Gastroesophageal sphincter (tissue), 4 donors: ENCODE measurements at places on chromosomes 4 and X.

DNA sequence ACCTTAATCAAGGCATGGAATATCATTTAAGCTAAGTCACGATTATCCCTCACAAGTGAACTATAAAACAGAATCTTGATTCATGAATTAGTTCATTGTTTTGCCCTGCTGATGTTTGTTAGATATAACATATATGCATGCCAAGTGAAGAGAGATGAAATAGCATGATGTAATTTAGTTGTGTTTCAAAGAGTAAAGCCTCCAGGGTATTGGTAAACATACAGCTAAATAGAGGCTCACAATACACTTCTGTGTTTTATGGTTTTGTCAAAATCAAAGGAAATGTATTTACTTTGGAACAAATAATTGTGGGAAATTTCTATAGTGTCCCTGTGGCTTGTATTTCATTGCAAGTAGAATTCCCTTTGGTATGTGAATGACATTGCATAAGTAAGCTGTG is 69.0 kb upstream of the LEF1 start:
- ATAC-seq = no peak

GRCh38 chr4:58166490-58166889 is 1056.3 kb upstream of the IGFBP7 start:
- no peak for ATAC-seq

GRCh38 chrX:40167850-40168479 is 70.2 kb upstream of the BCOR start:
- peak; percentile 13 for ATAC-seq

DNA sequence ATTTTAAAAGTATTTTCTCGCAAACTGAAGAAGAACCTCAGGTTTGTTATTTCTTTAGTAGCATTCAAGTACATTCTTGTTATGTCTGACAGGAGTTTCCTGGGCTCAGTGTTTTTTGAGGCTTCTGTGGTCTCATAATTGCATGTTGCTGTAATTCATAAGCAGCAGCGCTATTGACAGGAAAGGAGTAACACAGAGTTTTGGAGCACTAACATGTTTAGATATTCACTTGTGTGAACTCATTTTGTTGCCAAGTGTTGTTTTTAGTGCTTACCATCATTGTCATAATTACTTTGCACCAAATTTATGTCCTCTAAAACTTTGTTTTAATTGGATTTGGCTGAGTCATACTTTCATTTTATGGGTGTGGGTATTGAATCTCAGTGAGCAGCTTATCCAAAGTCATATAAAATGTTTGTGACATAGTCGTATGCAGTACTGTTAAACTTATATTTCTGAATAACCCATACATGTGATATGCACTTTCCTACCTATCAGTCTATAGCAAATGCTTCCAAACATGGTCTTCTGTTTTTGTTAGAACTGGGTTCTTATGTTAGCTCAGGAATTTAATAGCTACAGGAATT is 358.7 kb upstream of the CTSO start:
- no peak for ATAC-seq

DNA sequence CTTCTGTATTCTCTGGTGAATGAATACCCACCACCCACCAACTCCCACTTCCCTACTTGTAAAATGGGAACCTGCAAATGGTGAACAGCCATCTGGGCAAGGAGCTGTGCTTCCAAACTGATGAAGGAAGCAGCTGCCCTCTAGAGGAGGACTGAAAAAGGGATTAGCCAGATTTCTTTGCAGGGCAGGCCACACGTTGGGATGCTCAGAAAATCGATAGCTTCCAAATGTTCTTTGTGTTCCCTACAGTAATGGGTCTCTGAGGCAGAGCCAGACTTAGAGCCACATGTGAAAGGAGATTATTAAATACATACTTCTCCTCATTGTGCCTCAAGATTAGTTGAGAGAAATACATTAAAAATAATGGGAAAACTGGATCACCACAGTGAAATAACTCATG is 39.3 kb upstream of the LPAR4 start:
- ATAC-seq = no peak

DNA sequence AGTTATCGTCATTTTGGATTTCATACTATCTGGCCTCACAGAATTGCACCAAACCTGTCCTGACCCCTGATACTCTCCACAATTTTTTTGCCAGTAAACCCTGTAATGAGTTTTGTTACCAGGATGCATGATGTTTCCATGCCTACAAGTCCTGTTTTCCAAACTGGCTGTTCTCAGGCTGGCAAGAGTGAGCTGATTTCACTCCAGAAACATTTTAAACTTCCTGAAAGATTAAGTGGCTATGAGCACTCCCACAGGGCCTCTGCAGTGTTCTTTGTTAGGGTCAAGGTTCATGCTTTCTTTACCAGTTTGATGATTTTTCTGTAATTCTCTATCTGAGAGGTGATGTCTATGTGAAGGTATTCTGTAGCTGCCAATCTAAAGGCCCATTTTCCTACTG is 31.7 kb upstream of the PDLIM3 start:
- peak; percentile 83 for ATAC-seq

DNA sequence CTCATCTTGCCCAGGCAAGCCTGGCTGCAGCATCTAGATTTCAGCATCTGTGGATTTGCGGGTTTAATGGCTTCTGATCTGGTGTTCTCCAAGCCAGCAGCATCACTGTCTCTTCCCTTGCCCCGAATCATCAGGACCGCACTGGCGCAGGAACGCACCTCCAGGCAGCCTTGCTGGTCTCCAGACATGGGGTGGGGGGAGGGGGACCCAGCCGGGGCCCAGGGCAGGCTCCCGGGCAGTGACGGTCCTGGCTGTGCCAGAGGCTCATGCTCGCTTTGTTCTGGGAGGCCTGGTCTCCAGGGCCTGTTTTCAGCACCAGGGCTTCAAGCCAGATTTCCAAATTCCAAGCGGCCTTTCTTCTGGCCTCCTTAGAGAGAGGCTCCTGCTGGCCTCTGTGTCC is 4.9 kb downstream of the CFAP99 start:
- ATAC-seq = no peak

DNA sequence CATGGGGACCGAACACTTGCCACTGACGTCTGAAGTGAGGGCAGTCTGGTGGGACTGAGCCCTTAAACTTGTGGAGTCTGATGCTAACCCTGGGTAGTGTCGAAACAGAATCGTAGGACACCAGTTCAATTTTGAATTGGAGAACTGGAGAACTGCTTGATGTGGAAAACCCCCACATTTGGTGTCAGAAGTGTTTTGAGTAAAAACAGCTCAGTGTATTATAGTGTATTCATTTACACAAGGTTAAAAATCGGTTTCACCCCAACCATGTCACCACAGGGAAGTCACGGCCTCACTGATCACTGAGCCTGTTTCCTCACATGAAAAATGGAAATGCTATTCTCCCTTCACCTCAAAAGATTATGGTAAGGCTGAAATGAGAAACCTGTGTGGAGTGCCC is 21.9 kb downstream of the PIN4 start:
- ATAC-seq = no peak

DNA sequence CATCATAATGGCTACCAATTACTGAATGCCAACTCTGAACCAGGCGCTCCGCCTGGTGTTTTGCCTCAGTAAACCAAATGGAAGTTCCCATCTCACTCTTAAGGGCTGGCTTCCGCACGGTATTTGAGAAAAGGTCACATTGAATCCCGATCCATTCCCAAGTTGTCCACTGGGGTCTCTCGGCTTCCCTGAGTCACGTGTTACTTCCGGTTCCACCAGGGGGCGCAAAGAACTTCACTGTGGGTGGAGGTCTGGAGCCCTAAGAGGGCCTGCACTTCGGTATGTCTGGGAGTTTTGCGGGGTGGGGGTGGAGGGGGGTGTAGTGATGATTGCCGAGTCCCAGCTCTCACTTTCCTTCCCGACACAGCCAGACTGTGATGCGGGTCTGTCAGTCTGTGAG is 13.4 kb upstream of the NHS start:
- no peak for ATAC-seq

DNA sequence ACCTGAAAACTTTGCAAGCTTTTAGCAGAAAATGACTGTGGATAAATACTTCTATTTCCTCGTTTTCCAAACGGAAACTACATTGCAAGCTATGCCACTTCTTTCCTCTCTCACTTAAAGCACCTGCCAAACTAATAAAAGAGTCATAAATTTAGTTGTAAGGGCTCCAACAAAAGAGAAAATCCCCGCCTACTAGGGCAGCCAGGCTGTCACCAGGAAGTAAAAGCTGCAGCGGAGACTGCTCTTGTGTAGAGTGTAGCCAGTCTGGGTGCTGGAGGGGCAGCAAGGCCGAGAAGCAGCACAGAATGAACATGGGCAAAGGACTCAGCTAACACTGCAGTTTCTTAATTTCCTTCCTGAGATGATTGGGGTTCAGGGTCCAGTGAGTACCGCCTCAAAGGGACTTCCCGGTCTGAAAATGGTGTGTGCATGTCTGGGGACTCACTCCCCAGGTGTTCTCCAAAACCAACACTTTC is 89.3 kb upstream of the MAML3 start:
- ATAC-seq = no peak

- ATAC-seq = no peak
These were observed 53.7 kb downstream of the UPRT start for GRCh38 chrX:75327607-75328006.

DNA sequence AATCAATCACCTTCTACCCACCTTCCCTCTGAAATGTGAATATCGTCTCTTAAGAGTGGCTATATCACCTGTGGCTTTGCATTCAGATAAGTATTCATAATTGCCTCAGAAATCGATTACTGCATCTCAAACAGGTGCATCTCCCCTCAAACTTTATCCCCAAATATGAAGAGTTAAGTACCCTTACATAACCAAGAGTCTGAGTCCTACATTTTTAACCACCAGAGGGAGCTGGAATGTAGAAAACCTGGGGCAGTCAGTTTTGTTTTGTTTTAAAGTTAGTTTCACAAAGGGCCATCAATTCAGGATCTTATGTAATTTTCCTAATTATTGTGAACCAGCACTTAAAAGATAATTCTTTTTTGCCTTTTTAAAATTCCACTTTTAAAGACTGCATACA is 5.7 kb downstream of the TCEANC start:
- ATAC-seq = no peak

- ATAC-seq = no peak
These were observed 45.4 kb downstream of the ZCCHC13 start for GRCh38 chrX:74349387-74349786.

DNA sequence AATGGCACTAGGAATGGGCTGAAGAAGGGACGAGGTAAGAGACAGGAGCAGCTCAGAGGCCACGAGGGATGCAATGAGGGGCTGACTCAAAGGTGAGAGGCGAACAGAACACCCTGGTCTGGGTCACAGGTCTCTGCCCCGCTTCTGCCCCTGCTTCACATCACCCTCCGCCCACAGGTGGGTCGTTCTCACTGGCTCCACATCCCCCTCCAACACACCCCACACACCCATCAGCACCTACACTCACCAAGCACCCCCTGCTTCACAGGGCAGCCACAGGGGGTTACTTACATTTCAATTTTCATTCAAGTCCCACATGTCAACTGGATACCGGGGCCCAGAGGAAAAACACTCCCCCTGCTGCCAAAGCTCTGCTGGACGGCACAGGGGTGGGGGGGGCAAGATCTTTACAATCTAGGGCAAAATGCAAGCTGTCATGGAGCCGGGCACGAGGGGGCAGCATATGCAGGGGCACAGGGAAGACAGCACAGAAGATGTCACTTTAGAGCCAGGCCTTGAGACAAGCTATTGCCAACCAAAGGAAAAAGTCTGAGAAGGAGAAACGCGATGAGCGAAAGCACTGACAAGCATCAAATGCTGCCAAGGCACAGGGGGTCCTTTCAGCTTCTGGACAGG is 94.0 kb downstream of the AFAP1 start:
- no peak for ATAC-seq

DNA sequence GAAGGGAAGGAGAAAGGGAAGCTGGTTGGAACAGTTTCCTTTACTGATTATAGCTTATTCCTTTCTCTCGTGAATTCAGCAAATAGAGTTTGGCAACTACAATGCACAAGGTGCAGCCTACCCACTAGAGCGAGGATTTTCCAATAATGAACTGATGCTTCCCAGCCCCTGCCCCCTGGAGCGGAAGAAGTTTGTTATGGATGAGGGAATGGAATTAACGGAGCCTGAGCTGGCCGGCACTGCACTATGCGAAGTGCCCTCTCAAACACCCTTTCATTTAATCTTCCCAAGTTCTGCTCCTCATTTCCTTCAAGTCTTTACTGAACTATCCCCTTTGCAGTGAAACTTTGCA is 42.5 kb upstream of the CBR4 start:
- ATAC-seq = no peak

GRCh38 chr4:100721077-100721476 is 203.3 kb upstream of the EMCN start:
- no peak for ATAC-seq

GRCh38 chr4:2393353-2394270 is 24.8 kb downstream of the ZFYVE28 start:
- no peak for ATAC-seq

DNA sequence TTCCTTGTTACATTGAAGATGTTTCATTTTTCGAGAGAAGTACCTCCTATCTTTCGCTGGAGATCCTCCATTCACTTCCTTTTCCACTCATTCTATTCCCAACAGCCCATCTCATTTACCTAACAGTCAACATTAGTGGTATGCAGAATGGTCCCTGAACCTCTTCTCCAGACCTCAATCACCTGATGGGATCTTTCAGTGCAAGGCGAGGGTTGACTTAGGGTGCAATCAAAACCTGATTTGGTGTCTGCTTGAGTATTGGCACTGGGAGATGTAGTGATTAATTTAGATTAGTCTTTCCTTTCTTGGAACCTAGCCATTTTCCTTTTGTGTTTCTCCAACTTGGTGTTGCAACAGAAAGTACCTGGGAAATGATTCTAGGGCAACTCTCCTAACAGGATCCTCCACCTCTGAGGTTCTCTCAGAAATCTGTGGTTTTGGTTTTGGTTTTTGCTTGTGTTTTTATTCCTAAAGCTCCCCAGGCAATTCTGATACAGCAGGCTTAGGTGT is 18.4 kb downstream of the DDX3X start:
- ATAC-seq = no peak

DNA sequence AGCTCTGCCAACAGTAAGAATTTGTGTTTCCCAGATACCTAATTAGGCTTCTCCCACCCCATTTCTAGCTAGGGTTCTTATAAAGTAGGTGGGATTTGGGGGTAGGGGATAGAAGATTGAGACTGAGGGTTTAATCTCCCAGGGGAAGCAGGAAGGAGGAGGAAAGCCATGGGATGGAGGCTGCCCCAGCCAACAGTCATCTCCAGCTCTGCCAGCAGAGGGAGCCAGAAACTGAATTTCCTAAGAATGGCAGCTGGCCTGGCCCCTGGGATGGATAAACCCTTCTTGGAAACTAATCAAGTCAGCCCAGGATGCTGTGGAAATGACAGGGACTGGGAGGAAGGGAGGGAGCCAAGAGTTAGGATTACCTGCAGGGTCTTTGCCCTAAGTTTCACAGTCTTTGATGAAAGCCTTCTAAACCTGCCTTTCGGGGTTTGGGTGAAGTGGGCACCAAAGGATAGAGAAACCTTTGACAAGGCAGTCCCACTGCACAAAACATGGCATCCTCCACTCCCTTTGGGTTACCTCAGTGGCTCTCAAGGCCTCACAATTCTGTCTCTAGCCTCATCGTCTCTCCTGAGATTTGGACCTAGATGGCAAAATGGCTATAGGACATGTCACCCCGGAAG is 6.7 kb upstream of the ERCC6L start:
- ATAC-seq = peak; percentile 46

DNA sequence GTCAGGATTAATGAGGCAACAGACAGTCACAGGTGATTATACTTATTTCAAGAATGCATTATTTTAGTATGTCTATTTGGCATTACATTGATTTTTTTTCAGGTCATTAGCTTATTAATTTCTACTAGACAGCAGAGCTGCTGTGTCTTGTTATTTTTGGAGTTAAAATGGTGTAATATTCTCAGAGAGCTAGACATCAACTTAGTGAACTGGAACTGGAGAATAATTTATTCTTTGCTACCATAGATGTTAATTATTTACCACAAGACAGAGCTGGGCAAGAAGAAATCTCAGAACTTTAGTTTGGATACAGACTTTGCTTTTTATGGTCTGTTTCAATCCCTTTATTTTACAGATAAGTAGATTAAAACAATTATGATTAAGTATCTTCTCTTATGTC is 10.2 kb upstream of the HPGD start:
- no peak for ATAC-seq
